ENCODE measurements at places on chromosomes 5 and 9.

GRCh38 chr9:137458194-137459151, 661 bp downstream of the NSMF start:
- DNase-seq: no peak

GRCh38 chr5:154575546-154576428, 97.8 kb upstream of the HAND1 start:
- no peak for DNase-seq

DNA sequence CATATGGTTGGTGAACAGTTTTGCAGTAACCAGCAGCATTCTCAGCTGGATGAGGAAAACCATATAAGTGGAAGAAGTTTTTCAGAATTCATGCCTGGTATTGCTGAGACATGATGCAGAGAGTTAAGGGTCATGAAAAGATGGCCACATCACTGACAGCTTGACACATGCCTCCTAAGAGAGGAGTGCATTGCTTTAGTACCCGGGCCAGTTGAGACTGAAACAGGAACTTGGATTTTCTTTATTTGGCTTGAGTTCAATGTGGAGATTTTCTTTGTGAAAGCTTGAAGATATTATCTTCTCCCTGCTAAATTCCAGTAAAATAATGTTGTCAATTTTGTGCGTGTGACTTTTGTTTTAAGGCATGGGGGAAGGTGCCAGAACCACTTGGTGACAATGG, 35.8 kb downstream of the HACD4 start:
- DNase-seq: no peak

GRCh38 chr5:115624994-115625393, 842 bp downstream of the TMED7 start:
- DNase-seq: no peak

All from hypothalamus (tissue), 51 donors.